ENCODE measurements at places on chromosomes 7 and 10. TPM values are rescaled to one million over a fixed set of nuclear protein-coding genes. Genes with fewer than 3 reads are reported as not detected.
A peak's percentile ranks its signal among the peaks of the same experiment; 100 is the strongest.

GRCh38 chr7:114715907-114716306, 206.0 kb upstream of the MDFIC start:
- no peak for DNase-seq

DNA sequence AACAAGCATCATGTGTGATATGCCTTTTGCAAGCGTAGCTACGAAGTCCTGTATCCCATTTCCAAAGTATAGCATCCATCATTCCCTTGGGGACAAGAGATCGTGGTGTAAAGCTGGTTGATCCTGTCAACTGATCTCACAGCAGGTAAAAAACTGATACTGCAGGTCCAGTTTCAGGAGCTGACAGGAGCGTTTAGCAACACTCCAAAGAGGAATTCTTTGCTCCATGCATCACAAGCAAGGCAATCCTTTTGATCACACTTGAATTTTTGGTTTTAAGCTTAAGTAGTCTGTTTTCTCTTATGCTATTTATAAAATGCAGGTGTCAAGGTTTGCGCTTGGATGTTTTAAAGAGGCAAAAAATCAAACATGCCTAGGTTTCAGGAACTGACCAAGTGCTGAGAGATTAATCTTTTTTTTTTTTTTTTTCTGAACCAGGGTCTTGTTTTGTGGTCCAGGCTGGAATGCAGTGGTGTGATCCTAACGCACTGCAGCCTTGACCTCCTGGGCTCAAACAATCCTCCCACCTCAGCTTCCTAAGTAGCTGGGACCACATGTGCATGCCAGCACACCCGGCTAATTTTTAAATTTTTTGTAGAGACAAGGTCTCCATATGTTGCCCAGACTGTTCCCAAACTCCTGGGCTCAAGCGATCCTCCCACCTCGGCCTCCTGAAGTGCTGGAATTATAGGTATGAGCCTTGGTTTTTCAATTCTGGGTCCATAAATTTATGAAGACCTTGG, 1.8 kb upstream of the ZDHHC4 start:
- DNase-seq: no peak

DNA sequence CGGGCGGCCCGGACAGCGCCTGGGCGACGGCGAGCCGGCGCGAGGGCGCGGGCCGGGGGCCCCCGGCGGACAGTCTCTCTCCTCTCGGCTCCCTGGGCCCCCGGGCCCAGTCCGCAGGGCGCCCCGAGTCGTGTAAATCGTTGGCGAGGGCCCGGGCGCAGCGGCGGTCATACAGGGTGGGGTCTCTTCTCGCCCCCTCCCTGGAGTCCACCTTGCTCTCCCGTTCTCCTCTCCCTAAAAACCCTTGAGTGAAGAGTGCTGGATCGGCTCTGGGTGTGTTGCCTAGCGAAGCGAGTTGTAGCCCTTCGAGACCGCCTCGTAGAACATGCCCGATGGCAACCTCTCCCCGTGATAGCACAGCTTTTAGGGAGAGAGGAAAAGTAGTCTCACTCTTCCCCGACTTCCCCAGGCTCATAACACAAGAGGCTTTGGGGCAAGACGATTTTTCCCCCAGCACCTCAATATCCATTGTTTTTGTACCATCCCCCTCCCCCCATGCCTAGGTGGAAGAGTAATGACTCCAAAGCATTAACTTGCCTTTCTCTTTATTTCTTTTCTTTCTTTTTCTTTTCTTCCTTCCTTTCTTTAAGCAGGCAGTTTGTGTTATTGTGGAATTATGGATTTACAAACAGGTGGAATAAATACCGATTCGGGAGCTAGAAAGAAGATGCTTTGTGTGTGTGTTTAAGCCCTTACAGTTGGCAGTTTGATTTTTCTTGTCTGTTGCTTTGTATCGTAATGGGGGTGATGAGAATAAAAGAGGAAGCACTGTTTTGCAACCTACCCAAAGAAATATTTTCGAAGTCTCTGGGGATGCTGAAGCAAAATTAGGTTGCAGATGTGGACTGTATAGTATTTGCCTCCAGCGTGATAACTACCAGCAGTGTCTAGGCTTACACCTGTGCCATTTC, 822 bp downstream of the SHOC2 start:
- peak; percentile 26 for DNase-seq

DNA sequence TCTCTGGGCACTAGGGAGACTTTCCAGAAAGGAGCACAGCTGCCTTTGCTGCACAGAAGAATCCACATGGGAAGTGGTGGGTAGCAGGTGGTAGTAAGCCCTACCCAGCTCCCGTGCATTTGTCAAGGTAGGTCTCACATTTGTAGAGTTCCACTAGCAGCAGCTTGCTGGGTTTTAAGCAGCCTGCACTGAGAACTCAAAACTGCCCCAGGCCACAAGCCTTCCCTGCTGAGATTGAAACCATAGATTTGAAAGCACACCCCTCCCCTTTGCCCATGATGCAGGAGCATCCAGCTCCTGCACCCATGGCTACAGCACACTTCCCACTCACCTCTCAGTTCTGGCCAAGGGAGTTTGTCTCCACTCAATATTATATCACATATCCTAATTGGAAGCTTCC, 604.5 kb upstream of the STEAP1 start:
- no peak for DNase-seq

DNA sequence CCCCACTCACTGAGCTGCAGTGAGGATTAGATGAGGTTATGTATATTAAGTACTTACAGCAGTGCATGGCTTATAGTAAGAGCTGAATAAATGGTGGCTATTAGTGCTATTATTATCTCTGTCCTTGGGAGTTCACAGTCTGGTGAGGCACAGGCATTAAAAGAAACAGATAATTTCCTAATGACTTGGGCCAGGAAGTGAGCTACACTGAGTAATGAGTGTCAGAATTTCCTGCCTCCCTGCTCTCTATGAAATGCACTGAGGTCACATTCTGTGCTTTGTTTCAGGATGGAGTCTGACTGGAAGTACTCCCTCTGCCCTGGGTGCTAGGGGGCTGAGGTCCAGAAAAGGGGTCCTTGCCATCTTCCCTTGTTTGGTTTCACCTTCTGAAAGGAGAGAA, 48.7 kb upstream of the LOXL4 start:
- no peak for DNase-seq

- no peak for DNase-seq
These were observed 3.3 kb upstream of the SMO start for GRCh38 chr7:129184981-129185670.

- DNase-seq: peak; percentile 59
These were observed 57.0 kb downstream of the YKT6 start for GRCh38 chr7:44257618-44258422.

DNA sequence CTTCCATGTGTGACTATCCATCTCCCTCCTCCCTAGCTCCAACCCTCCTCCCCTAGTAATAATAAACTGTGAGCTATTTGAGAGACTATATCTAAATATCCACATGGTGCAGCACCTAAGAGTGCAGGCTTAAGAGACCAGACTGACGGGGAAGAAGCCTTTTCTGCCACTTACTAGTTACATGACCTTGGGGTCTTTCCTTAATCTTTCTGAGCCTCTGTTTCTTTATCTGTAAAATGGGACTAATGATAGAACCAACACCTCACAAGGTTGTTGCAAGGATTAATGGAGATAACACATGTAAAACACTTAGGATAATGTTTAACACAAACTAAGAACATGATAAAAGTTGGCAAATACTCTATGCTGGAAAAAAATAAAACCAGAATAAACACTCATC, 37.1 kb upstream of the FBXW4 start:
- no peak for DNase-seq

DNA sequence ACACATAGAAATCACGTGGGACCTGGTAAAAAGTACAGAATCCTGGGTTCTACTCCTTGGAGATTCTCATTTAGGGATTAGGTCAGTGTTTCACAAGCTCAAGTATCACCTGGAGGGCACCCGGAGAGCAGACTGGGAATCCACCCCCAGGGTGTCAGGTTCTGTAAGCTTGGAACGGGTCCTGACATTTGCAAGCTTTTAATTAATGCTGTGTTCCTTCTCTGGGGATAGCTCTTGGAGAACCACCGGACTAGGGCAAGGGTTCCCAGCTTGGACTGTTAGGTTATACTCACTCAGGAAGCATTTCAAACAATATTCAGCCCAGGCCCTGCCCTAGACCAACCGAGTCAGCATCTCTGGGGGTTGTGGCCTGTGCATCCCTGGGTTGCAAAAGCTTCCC, 23.0 kb downstream of the TCF7L2 start:
- DNase-seq: no peak

GRCh38 chr7:79997345-79997744, 137.3 kb upstream of the GNAI1 start:
- no peak for DNase-seq

GRCh38 chr7:70459546-70459945, 672.4 kb upstream of the GALNT17 start:
- DNase-seq: no peak

The PNLIPRP3 gene
- total RNA-seq: not detected

The MET gene
- 249 TPM for total RNA-seq

The KLF14 gene
- total RNA-seq: 0.17 TPM

The LLCFC1 gene
- total RNA-seq: not detected

The HTRA1 gene
- total RNA-seq: 2.4 TPM

The OR2A5 gene
- not detected for total RNA-seq
